Esophagus squamous epithelium (tissue), 5 donors: ENCODE measurements at places on chromosomes 12 and 14.

- no peak for DNase-seq
These were observed 99.3 kb downstream of the SPTSSA start for GRCh38 chr14:34362641-34363251.

- no peak for DNase-seq
These were observed 17.0 kb downstream of the DLST start for GRCh38 chr14:74898694-74899093.

- no peak for DNase-seq
These were observed 33.0 kb downstream of the E2F7 start for GRCh38 chr12:77032406-77032805.

GRCh38 chr14:65334765-65335410 lies 77.6 kb upstream of the FUT8 start:
- DNase-seq, result no peak

GRCh38 chr12:63021116-63021515 lies 86.2 kb upstream of the PPM1H start:
- DNase-seq, result no peak

- DNase-seq, result no peak
These were observed 80.7 kb downstream of the KDM2B start for GRCh38 chr12:121499929-121500793.

- no peak for DNase-seq
These were observed 70.8 kb downstream of the POLR3B start for GRCh38 chr12:106428384-106428783.

DNA sequence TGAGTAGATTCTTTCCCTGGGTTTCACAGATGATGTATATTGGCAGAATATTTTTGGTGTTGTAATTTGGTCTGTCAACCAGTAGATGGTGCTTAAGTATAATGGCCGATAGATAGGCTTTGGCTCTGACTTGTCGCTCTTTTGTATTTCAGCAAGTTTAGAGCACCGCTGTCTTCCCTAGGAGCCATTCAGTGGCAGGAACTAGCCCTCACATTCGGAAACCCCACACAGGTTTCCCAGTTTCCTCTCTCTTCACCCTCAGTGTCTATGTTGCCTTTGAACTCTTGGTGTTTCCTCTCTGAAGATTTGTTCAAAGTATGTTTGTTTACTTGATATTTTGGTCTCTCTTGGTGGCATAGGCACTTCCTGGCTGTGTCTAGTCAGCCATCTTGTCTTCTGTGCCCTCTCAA lies 102.2 kb downstream of the GPHN start:
- no peak for DNase-seq

DNA sequence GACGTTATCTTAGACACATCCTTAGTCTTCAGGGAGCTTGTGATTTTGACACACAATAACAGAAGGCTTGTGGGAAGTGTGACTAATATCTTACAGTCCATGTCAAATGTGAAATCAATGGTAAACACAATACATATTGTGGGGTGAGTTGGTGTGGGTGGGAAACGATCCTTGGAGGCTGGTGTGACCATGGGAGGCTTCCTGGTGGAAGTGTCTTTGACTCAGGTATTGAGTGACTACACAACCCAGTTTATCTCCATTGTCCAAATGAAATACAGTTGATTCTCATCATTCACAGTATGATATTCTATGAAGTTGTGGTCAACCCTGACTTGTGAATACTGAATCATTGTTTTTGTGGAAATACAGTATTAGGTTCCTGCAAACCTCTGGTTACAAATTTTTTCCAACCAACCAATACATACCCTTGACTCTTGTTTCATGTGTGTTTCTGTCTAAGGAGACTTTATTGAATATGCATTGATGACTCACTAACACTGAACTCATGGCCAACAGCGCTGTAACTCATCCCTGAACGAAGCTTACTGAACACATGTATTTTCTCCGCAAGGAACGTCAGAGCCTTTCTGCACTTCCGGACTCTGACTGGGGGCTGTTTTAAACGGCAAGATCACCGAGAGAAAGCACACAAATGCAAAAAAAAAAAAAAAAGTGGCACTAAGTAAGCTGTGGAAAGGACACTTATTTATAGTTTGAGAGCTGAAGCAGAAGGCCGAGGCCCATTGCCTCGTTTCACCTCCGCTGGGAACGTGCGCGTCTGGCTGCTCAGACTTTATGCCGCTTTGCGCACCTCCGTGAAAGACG lies 59.0 kb downstream of the CLMN start:
- DNase-seq, result no peak

DNA sequence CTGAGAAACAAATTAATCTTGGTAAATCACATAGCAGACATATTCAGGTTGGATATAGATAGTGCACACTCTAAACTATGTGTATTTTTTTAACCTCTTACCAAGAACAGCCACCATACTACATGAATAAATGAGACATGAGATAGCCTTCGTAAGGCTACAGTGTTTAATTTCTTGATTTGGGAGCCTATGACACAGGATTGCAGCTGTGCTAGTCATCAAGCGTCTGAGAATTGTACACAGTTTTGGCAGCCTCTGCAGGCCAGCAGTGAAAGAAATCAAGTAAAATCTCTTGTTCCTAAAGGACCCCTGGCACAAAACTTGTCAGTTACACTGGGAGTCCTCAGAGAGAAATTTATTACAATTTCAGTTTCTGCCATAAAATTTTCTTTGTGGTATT lies 236.1 kb downstream of the C12orf50 start:
- no peak for DNase-seq

DNA sequence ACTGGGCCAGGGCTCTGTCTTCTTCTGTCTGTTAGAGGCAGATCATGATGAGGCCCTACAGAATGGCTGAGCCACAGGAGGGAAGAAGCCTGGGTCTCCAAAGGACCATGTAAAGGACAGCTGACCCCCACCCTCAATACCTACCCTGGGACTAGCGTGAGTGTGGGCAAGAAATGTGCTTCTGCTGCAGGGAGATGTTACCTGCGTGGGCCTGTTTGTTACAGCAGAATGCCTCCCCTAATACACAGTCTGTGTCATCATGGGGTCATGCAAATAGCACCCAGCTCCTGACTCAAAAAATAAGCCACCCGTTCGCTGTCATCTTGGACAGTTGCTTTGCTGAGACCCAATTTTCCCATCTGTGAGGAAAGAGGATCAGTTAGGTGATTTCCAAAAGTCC lies 90.6 kb downstream of the CALM1 start:
- no peak for DNase-seq

DNA sequence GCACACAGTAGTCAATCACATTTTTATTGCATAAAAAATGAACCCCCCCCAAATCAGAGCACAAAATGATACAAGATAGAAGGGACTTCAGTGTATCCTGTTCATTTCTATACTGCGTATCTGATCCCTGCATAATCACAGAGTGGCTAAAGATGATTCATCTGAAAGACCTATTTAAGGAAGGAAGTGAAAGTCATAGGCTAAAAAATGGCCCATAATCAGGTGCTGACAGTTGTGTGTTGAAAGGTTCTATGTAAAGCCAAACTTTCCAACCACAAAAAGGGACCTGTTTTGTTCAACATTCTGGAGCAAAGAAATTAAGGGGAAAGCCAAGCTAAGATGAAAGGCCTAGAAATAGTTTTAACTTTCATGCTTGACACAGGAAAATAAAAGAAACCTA lies 147.8 kb upstream of the ATP2B1 start:
- DNase-seq, result no peak

DNA sequence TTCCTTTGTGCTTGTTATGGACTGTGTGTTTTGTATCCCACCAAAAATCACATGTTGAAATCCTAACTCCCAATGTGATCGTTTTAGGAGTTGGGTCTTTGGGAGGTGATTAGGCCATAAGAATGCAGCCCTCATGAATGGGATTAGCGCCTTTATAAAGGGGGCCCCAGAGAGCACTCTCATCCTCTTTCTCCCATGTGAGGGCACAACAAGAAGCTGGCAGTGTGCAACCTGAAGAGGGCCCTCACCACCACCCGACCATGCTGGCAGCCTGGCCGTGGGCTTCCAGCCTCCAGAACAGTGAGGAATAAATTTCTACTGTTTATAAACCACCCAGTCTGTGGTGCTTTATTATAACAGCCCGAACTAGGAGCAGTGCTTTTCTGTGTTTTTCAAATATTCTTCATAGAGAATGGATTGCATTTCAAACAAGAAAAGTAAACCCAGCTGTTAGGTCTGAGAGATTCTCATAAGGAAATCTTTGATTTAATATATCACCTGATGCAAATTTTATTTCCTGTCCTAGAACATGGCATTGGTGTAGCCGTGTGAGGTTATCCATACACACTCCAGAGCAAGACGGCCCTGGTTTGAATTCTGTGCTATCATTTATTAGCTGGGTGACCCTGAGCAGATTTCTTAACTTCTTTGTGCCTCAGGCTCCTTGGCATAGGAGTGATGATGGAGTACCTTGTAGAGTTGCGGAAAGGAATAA lies 27.8 kb downstream of the HSPB8 start:
- DNase-seq, result no peak

- DNase-seq, result no peak
These were observed 15.1 kb upstream of the CCDC198 start for GRCh38 chr14:57508756-57509155.

DNA sequence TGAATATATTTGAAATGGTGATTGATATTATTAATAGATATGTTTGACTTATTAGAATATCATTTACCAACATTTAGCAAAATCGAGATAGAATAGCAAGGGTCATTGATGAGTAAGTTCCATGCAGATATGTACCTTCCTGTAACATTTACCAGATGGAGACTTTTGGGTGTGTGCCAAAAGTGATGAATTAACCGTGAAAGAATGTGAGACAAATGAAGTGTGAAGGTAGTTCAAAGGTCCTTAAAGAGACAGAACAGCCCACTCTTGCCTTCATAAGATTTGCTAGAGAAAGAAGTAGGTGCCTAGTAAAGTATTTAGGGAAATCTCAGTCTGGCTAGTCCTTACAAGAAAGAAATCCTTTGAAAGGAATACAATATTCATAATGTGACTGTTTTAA lies 45.5 kb downstream of the FGD4 start:
- DNase-seq, result no peak
